Activated CD8-positive, alpha-beta T cell treated with anti-CD3 and anti-CD28 coated beads for 36 hours (primary cell): ENCODE measurements at places on chromosomes 6 and 20. TPM values are rescaled to one million over a fixed set of nuclear protein-coding genes. Genes with fewer than 3 reads are reported as not detected.
A peak's percentile ranks its signal among the peaks of the same experiment; 100 is the strongest.

DNA sequence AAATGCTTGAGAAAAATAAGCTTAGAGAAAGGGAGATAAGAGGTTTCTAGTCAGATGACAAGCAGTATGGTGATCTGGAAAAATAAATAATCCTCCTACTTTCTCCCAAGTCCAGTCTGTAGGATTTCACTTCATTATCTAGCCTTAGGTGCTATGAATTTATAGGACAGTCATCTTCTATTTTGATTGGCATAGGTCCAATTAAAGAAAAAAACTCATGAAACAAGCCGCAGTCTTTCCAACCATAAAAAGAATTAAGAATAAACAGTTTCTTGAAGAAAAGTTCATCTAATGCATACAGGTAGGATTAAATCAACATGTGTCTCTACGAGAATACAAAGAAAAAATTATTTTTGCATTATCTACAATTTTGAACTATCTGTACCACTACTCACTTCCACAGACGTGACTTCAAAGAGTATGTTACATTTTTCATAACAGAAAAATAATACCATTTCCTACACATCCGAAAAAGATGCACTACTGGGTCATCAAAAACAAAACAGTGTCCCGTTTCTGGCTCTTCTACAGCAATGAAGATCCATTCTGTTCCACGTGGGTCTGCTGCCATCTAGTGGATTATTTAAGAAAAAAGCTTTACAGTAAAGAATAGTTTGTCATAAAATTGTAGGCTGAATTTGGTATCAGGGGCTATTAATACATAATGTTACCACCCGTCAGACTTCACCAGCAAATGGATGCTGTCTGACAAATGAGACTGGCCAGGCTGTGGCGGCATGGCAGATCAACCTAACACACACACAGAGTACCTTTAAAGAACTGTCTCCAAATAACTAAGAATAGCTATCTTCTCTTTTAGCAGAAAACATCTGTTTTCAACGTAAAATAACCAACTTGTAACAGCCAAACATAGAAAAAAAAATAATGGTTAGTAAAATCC is 28.9 kb downstream of the STX7 start:
- DNase-seq, result peak; percentile 59
- H3K36me3 ChIP-seq, result no peaks in the 10 kb centered on the region
- H3K4me3 ChIP-seq, result no peak overlapping the region
- no peak overlapping the region for H3K27ac ChIP-seq
- H3K4me1 ChIP-seq, result peaks cover 12% of the 10 kb centered on the region

Gene GTSF1L
- total RNA-seq, result not detected

- DNase-seq, result peak; percentile 15
- H3K36me3 ChIP-seq, result no peaks in the 10 kb centered on the region
- peaks cover 15% of the 10 kb centered on the region for H3K4me1 ChIP-seq
- peak overlapping the region; percentile 47 for H3K4me3 ChIP-seq
These were observed 684 bp upstream of the DNAH8 start for GRCh38 chr6:38714239-38715015.

GRCh38 chr20:53265304-53265875 is 293.2 kb downstream of the TSHZ2 start:
- no peak overlapping the region for H3K4me3 ChIP-seq
- no peaks in the 10 kb centered on the region for H3K36me3 ChIP-seq
- DNase-seq, result no peak

- H3K27me3 ChIP-seq, result peaks cover 8% of the 10 kb centered on the region
- DNase-seq, result no peak
- H3K4me3 ChIP-seq, result no peak overlapping the region
- H3K36me3 ChIP-seq, result no peaks in the 10 kb centered on the region
- no peaks in the 10 kb centered on the region for H3K4me1 ChIP-seq
- H3K27ac ChIP-seq, result no peak overlapping the region
These were observed 101.9 kb downstream of the QRSL1 start for GRCh38 chr6:106731144-106731842.

DNA sequence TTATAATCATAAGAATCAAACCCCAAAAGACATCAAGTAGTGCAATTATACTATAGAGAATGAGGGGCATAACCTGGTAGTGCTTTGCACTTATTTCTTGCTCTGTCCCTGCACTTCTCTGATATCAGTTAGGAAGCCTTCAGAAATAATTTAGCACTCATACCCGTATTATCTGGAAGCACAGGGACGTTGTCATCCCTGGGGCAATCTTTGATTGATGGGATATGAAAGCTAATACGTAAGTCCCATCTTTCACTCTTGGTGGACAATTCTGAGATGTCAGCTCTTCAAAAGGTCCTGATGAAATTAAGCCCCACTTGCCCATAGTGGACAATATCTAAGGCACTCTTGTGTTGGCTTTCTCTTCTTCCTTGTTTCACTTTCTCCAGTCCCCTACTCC is 144.9 kb downstream of the HACE1 start:
- no peaks in the 10 kb centered on the region for H3K27me3 ChIP-seq
- no peaks in the 10 kb centered on the region for H3K4me1 ChIP-seq
- no peak overlapping the region for H3K4me3 ChIP-seq
